ENCODE measurements at places on chromosomes 6 and 20.

- DNase-seq = no peak
Measured at GRCh38 chr6:80489911-80490635, 383.6 kb downstream of the BCKDHB start.

- no peak for DNase-seq
Measured at GRCh38 chr20:36399147-36399968, 93.2 kb downstream of the DLGAP4 start.

- DNase-seq = no peak
Measured at GRCh38 chr6:66717801-66718200, 1010.8 kb upstream of the EYS start.

DNA sequence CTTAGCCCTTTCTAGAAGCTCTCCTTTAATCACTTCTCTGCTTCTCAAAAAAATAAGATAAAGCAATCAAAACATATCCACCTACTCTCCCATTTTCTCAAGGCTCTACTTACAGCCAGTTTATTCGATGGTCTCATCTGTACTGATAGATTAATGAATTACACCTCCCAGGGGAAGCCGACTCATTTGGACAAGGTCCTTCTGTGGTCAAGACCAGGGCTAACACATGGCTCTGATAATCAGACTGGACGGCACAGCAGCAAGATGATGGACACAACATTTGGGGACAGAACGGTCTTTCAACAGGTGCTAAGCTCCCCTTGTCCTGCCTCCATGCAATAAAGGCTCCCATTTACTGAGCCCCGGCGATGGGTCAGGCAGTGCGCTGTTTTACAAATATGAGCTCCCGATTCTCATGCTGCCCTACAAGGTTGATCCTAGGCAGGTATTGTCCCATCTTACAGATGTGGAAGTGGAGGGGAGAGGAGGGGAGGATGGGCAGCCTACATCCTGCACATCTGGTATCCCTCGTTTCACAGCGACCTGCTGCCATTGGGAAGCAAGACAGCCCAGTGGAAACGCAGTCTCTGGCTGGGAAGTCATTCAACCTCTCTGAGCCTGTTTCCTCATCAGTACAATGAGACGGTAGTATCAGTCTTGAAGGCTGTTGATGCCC lies 15.7 kb downstream of the CPNE5 start:
- no peak for DNase-seq

- DNase-seq = no peak
Measured at GRCh38 chr6:154974485-154975149, 20.5 kb upstream of the TIAM2 start.

GRCh38 chr6:75044846-75045245 lies 161.0 kb downstream of the COL12A1 start:
- no peak for DNase-seq

GRCh38 chr6:14016432-14016831 lies 91.7 kb downstream of the RNF182 start:
- DNase-seq = no peak

GRCh38 chr20:11845340-11845739 lies 72.4 kb upstream of the BTBD3 start:
- DNase-seq = no peak

DNA sequence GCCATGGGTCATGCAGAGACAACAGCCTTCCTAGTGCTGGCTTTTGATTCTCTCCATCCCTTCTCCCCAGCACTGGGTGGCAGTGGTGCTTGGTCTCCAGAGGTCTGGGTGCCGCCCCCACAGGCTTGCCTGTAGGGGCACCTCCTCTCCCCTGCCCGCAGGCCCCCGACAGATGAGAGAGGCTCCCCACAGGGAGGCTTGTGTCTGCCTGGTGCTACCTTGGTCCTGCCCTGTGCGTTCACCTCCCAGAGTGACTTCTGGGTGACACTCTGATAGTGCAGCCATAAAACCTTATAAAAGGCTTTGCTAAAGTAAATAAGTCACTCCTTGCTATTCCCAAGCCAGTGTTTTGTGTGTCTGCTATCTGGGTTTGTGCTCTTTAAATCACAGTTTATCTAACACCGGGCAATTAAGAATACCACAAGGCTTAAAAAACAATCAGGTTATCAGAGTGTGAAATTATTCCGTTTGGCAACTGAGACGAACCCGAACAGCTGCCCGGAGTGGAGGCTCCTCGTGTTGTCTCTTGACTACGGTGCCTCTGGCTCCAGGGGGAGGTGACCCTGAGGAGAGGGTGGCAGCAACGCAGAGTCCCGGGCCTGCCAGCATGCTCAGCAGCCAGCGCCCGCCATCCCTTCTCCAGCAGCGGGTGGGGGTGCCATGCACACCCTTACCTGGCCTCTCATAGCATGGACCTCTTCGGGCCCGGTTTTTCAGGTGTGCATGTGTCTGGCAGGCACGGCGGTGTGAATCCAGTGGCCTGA lies 5.4 kb upstream of the C20orf204 start:
- no peak for DNase-seq

Measured in prostate gland (tissue), 2 donors.